Right ventricle myocardium inferior (tissue), 1 donor: ENCODE measurements at places on chromosomes 2 and 18. TPM values are rescaled to one million over a fixed set of nuclear protein-coding genes. Genes with fewer than 3 reads are reported as not detected.

The ALK gene
- total RNA-seq = 0.08 TPM

- no peak for DNase-seq
Measured at GRCh38 chr2:196987649-196988364, 61.3 kb upstream of the PGAP1 start.

GRCh38 chr2:219570194-219570923 lies 980 bp downstream of the OBSL1 start:
- peak; percentile 65 for DNase-seq

The C2orf80 gene
- not detected for total RNA-seq

The FAM161A gene
- total RNA-seq = 0.60 TPM

DNA sequence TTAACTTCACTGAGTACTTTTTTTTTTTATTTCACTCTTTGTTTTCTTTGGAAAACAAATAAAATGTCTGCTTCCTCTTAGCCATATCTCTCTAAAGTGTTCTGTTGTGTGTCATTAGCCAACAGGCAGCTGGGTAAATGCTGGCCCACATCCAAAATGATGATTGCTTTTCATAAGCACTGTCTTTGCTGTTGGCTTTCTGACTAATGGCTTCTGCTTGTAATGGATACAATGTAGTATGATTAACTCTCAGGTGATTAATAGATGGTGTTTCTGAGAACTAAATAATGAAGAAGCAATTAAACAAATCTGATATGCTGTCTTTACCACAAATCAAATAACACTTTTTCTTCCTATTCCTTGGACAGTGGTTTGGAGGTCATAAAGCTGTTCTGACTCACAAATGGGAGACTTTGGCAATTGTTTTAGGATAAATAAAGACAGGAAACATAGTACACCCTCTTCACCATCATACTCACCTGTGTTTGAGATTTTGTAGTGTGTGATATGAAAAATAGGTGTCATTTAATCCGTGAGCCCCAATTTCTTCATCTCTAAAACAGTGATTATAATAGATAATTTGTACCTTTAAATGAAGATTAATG lies 888.4 kb downstream of the TSN start:
- DNase-seq = no peak

GRCh38 chr2:177239932-177240630 lies 24.4 kb downstream of the NFE2L2 start:
- no peak for DNase-seq

The LAMA3 gene
- total RNA-seq = 4.1 TPM

GRCh38 chr18:26709897-26710296 lies 155.6 kb downstream of the AQP4 start:
- DNase-seq = no peak

The SLC66A3 gene
- total RNA-seq = 11.5 TPM

The TMEM198 gene
- 2.7 TPM for total RNA-seq

DNA sequence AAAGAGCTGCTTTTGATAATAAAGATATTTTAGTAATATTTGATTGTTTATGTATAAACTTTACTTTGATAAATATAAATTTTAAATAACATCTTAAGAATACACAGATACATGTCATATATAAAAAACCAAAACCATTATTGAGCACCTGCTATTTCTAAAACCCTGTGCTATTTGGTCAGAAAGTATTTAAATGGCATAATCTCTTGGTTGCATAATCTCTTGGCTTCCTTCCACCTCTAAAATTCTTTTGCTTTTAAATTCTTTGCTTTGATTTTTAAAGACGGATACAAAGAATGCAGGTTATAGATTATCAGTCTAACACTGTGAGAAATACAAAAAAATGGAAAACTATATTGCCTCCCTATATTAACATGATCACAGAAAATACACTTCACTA lies 36.9 kb downstream of the ACMSD start:
- no peak for DNase-seq

The WNT10A gene
- total RNA-seq = not detected

GRCh38 chr2:38323623-38324022 lies 53.5 kb downstream of the ATL2 start:
- no peak for DNase-seq

GRCh38 chr18:58098706-58099105 lies 54.7 kb downstream of the NEDD4L start:
- DNase-seq = no peak
